ENCODE measurements at places on chromosomes 7 and 10. TPM values are rescaled to one million over a fixed set of nuclear protein-coding genes. Genes with fewer than 3 reads are reported as not detected.

Gene C10orf105
- polyA plus RNA-seq, result not detected

Gene NUTM2E
- polyA plus RNA-seq, result 0.04 TPM

Gene HERPUD2
- 59.5 TPM for polyA plus RNA-seq

DNA sequence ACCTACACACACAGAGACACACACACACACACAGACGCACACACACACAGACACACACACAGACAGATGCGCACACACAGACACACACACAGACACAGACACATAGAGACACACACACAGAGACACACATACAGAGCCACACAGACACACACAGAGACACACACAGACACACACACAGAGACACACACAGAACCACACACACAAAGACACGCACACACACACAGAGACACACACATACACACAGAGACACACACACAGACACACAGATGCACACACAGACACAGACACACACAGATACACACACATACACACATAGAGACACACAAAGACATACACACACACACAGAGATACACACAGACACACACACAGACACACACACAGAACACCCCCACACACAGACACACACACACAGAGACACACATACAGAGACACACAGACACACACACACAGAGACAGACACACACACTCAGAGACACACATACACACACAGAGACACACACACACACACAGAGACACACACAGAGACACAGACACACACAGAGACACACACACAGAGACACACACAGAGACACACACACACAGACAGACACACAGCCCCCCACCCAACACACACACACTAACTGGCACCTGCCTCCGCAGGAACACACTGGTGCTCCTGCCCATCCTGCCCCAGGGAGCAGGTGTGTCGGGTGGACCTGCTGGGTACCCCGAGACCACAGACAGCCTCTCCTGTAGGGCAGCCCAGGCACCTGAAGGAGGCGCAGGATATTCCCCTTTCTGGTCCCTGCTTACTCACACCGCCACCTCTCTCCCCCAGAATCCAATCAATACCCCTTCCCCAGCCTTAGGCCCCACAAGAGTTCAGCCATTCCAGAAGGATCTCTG is 5.4 kb upstream of the FZD9 start:
- DNase-seq, result no peak

- no peak for DNase-seq
Observed at GRCh38 chr7:3616306-3616705, 315.3 kb downstream of the SDK1 start.

- peak; percentile 31 for DNase-seq
Observed at GRCh38 chr10:29130190-29130673, 158.6 kb upstream of the LYZL1 start.

- no peak for DNase-seq
Observed at GRCh38 chr10:4196183-4196582, 411.2 kb upstream of the KLF6 start.

DNA sequence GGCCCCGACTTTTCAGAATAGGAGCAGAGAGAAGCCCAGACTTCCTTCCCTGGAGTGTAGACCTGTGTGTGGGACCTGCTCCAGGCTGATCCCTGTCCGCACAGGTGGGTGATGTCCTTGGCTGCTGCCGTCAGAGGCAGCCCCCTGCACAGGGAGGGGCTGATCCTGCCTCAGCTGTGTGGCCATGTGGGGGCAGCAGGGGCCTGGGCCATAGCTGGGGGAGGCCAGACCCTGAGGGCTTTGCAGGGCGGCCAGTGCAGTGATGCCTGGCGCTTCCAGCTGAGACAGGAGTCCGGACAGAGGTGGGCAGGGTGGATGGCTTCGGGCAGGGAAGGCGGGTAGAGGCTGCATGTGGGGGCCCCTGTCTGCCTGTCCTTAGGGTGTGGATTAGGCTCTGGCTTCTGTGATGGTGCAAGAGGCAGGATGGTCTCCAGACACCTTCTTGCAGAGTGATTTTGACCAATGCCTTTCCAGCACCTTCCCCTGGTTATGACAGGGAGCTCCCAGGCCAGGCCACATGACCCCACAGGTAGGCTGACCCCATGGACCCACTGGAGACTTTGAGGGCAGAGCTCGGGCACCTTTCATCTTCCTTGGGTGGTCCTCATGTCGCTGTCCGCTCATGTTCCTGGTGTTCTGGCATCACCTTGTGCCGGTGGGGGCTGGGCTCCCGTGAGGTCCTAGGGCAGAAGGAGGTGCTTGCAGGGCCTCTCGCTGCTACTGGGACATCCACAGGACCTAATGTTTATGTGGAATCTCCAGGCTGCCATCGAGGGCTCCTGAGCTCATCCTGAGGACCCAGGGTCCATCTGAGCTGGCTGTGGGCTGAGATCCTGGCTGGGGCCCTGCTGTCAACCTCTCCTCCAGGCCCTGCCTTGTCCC is 141.5 kb downstream of the ADCY1 start:
- DNase-seq, result no peak
